Stomach (tissue), 19 donors: ENCODE measurements at places on chromosomes 5 and 9.

- H3K27me3 ChIP-seq, result no peaks in the 10 kb centered on the region
- no peaks in the 10 kb centered on the region for H3K36me3 ChIP-seq
- DNase-seq, result no peak
- no peaks in the 10 kb centered on the region for H3K4me1 ChIP-seq
- H3K27ac ChIP-seq, result no peak overlapping the region
- H3K4me3 ChIP-seq, result no peak overlapping the region
Measured at GRCh38 chr9:72382405-72382804, 17.4 kb upstream of the ZFAND5 start.

DNA sequence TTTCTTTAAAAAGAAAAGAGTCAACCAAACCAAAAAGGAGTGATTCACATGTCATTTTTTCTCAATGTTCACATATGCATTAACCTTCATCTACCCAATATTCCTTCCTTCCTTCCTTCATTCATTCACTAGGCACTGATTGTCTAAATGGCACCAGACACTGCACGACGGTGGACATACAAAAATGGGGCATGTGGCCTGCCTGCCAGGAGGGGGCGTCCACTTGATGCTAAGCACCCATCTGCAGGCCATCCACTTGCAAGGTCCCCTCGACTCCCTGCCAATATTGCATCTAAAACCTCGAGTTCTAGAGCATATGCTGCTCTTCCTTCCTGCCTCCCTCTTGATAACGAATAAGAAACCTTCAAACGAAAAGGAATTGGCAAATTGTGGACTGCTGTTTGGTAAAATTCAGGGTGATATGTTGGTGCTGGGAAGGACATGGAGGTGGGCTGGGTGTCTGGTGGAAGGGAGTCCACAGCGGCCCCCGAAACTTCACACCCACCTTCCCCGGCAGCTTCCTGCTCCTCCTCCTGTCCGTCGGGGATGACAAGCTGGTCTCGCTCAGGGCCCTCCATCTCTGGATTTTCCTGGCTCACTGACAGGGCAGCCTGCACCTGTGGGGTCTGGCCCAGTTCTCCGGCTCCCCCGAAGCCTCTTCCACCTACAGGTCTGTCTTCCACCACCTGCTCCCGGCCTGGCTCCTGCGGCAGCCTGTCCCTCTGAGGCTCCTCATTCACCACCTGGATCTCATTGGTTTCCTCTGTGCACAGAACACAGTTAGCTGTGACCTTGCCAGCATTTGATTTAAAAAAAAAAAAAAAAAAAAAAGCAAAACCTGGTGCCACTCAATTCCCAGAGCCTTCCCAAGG, 64.3 kb downstream of the GOLM1 start:
- peaks cover 49% of the 10 kb centered on the region for H3K36me3 ChIP-seq
- H3K4me1 ChIP-seq, result no peaks in the 10 kb centered on the region
- no peaks in the 10 kb centered on the region for H3K27me3 ChIP-seq
- H3K27ac ChIP-seq, result no peak overlapping the region

DNA sequence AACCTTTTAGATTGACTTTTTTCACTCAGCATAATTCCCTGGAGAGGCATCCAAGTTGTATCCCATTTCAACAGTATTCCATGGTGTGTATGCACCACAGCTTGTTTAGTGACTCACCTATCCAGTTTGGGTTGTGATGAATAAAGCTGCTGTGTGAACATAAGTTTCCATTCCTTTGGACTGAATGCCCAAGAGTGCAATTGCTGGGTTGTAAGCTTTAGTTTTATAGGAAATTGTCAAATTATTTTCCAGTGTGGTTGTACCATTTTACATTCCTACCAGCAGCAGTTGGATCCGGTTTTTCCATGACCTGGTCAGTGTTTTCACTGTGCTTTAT, 60.9 kb upstream of the TMED7 start:
- H3K36me3 ChIP-seq, result no peaks in the 10 kb centered on the region
- H3K4me3 ChIP-seq, result no peak overlapping the region
- peak; percentile 9 for DNase-seq
- no peak overlapping the region for H3K27ac ChIP-seq

DNA sequence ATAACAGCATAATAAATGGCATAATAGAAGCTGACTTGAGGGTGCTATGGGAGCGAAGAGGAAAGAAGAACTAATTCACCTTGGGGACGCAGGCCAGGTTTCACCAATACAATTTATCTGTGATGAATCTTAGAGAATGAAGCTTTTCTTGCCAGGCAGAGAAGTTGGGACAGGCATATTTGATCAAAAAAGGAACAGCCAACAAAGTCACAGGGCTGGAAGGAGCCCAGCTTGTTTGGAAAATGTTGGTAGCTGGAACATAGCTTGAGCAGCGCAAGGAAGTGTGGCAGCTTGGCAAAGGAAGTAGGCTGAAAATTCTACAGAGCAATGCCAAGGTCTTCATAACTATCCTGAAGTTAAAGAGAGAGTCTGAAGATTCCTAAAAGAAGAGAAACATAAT, 181.5 kb upstream of the OR13F1 start:
- H3K27me3 ChIP-seq, result no peaks in the 10 kb centered on the region
- no peak overlapping the region for H3K4me3 ChIP-seq
- no peaks in the 10 kb centered on the region for H3K4me1 ChIP-seq
- peak overlapping the region; percentile 3 for H3K27ac ChIP-seq

DNA sequence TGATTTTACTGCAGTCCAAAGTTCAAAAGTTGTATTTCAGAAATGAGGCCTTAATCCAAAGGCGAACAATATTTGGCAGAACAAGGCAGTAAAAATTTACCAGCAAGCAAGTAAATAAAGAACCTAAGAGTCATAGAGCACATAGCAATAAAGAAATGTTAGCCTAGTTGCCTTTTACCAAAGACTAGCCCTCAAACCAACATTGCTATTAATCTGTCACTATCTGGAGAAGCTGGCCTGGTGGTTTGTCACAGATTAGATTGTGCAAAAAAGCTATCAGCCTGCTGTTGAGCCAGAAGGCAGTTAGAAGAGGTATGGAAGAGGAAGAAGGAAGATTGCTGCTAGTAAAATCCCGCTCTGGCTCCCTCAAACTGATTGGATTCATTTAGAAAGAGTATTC, 304.7 kb upstream of the KLF4 start:
- DNase-seq, result no peak
- H3K27me3 ChIP-seq, result no peaks in the 10 kb centered on the region
- no peak overlapping the region for H3K4me3 ChIP-seq
- no peaks in the 10 kb centered on the region for H3K4me1 ChIP-seq
- no peaks in the 10 kb centered on the region for H3K36me3 ChIP-seq
- no peak overlapping the region for H3K27ac ChIP-seq

GRCh38 chr5:168260353-168261226, 30.9 kb upstream of the WWC1 start:
- peak; percentile 71 for DNase-seq
- no peak overlapping the region for H3K27ac ChIP-seq
- H3K4me1 ChIP-seq, result no peaks in the 10 kb centered on the region
- H3K27me3 ChIP-seq, result no peaks in the 10 kb centered on the region
- no peak overlapping the region for H3K4me3 ChIP-seq

DNA sequence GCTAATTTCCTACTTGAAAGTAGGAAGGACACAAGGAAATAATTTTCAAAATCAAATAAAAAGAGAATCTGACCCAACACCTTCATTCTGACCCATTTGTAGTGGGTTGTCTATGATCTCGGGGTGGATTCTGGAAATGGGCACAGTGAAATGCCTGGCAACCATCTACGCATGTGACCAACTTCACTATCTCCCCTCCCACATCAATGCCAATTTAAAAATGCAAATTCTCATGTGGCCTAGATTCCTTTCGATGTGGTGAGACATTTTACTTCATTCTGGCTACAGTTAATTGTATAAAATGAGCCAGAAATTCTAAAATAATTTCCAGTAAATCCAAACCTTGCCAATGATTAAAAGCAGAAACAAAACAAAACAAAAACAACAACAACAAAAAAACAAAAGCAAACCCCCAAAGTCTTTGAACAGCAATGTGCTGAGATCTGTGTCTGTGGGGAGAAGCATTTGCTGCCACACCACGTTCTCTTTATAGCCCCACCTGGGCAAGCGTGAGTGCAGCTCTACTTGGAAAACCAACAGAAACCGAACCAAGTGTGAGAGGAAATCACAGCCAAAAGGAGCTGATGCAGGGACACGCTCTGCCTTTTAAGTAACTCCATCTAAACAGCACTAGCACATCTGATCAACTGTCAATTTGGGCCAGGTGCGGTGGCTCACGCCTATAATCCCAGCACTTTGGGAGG, 59.0 kb downstream of the USP20 start:
- H3K4me3 ChIP-seq, result no peak overlapping the region
- H3K36me3 ChIP-seq, result peaks cover 63% of the 10 kb centered on the region
- peaks cover 20% of the 10 kb centered on the region for H3K4me1 ChIP-seq
- H3K27me3 ChIP-seq, result no peaks in the 10 kb centered on the region

GRCh38 chr5:68265822-68266395, 50.4 kb downstream of the PIK3R1 start:
- H3K4me1 ChIP-seq, result peaks cover 91% of the 10 kb centered on the region
- H3K36me3 ChIP-seq, result no peaks in the 10 kb centered on the region
- peak overlapping the region; percentile 68 for H3K27ac ChIP-seq
- no peak overlapping the region for H3K4me3 ChIP-seq
- no peak for DNase-seq

- H3K36me3 ChIP-seq, result no peaks in the 10 kb centered on the region
- no peaks in the 10 kb centered on the region for H3K4me1 ChIP-seq
- H3K4me3 ChIP-seq, result no peak overlapping the region
- no peak overlapping the region for H3K27ac ChIP-seq
Measured at GRCh38 chr9:80538976-80539375, 967.2 kb downstream of the TLE4 start.

DNA sequence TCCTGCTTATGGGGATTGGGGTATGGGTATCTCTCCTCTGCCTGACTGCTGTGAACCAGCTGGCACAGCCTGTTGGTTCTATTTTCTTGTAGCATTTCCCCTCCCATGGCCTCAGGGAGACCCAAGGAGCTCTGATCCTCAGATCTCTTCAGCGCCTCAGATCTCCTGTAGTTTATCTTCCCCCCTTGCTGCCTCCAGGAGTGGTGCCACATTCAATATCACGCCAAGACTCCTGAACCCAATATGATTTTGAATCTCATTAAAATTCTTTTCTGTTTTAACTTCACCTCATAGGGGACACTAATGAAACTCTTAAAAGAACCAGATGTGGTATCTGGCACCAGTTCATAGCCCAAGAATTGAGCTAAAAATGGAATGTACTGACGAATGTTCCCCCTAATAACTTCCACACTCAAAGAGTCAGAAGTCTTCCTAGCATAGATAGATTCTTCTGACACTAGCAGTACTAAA, 59.6 kb upstream of the LIFR start:
- no peaks in the 10 kb centered on the region for H3K36me3 ChIP-seq
- H3K4me1 ChIP-seq, result peaks cover 29% of the 10 kb centered on the region
- peak; percentile 44 for DNase-seq
- no peak overlapping the region for H3K4me3 ChIP-seq
- no peak overlapping the region for H3K27ac ChIP-seq

DNA sequence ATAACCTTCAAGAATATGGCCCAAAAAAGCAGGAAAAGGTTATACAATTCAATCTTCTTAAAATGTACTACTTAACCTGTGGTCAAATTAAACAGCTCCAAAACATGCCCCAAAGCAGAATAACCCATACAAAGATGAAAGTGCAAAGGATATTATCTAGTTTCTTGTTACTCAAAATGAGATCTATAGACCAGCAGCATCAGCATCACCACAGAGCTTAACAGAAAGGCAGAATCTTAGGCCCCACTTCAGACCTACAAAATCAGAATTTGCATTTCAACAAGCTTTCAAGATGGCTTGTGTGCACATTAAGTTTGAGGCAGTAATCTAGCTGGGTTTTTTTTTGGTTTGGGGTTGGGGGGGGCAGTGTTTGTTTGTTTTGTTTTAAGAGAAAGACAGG, 54.0 kb downstream of the SCAI start:
- no peaks in the 10 kb centered on the region for H3K36me3 ChIP-seq
- no peaks in the 10 kb centered on the region for H3K27me3 ChIP-seq
- no peak overlapping the region for H3K4me3 ChIP-seq
- no peak for DNase-seq

DNA sequence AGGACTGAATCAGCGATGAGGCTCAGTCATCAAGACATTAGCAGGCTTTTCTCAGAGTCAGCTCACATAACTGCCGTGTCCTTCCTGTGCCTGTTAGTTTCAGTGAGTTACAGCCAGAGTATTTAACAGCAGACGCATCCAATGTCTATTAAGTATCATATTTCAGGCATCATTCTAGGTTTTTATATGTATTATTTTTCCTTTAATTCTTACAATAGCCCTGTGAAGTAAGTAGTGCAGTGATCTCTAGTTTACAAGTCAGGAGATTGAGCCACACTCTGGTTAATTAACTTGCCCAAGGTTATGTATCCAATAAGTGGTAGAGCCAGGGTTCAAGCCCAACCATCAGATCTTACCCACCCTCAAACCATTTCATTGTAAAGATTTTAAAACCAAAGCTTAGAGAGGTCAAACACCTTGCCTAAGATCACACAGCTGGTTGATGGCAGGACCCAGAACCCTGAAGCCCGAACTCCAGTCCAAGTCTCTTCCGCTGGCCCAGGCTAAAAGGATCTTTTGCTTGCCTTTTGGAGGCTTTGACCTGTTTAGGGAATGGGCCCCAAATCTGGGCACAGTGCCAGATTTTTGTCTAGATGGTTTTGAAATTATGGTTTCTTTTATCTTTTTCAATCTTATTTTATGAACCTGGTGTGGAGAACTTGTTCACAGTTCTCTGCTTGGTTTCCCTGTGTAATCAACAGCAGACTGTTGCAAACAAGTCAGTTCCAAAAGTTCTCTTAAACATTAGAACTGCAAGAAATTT, 261.2 kb upstream of the CLINT1 start:
- no peaks in the 10 kb centered on the region for H3K4me1 ChIP-seq
- no peaks in the 10 kb centered on the region for H3K36me3 ChIP-seq
- H3K27me3 ChIP-seq, result no peaks in the 10 kb centered on the region
- no peak for DNase-seq
- H3K27ac ChIP-seq, result no peak overlapping the region

DNA sequence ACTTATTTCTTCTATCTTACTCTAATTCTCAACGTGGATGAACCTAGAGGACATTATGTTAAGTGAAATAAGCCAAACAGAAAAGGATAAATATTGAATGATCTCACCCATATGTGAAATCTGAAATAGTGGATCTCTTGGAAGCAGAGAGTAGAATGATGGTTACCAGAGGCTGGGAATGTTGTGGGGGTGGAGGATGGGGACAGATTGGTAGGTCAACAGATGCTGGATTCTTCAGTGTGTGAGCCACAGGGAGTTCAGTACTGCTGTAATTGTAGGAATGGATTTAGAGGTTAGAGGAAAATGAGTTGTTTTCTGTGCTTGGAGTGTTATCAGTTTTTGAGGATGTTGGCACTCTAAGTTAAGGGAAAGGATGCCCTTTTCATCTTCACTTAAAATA, 190.6 kb downstream of the FBXL7 start:
- peaks cover 16% of the 10 kb centered on the region for H3K4me1 ChIP-seq
- H3K36me3 ChIP-seq, result no peaks in the 10 kb centered on the region
- no peaks in the 10 kb centered on the region for H3K27me3 ChIP-seq
- no peak for DNase-seq

GRCh38 chr9:121499427-121500164, at the start of gene GGTA1:
Gene GGTA1, minus strand, starts transcription at chr9:121499844. Its CDS starts 31,922 bp downstream, at chr9:121467922.
- H3K4me3 ChIP-seq, result peak within 1 kb of the TSS; percentile 57
- H3K36me3 ChIP-seq, result no peaks in the 10 kb centered on the region
- peaks cover 15% of the 10 kb centered on the region for H3K27me3 ChIP-seq
- H3K4me1 ChIP-seq, result peaks cover 29% of the 10 kb centered on the region
- peak within 1 kb of the TSS; percentile 80 for H3K27ac ChIP-seq
